ENCODE measurements at places on chromosomes 3 and 15.

DNA sequence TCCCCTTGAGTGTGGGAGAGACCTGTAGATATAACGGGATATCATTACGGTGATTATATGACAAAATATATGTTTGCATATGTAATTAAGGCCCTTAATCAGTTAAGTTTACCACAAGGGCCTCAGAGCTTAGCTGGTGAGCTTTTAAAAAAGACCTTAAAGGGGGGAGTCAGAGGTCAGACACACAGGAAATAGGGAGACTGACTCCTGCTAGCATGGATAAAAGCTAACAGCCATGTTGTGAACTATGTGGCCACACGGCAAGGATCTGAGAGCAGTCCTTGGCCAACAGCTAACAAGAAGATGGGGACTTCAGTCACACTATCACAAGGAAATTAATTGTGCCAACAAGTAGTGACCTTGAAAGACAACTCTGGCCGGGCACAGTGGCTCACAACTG is 3.1 kb downstream of the STAG1 start:
- no peak for DNase-seq

DNA sequence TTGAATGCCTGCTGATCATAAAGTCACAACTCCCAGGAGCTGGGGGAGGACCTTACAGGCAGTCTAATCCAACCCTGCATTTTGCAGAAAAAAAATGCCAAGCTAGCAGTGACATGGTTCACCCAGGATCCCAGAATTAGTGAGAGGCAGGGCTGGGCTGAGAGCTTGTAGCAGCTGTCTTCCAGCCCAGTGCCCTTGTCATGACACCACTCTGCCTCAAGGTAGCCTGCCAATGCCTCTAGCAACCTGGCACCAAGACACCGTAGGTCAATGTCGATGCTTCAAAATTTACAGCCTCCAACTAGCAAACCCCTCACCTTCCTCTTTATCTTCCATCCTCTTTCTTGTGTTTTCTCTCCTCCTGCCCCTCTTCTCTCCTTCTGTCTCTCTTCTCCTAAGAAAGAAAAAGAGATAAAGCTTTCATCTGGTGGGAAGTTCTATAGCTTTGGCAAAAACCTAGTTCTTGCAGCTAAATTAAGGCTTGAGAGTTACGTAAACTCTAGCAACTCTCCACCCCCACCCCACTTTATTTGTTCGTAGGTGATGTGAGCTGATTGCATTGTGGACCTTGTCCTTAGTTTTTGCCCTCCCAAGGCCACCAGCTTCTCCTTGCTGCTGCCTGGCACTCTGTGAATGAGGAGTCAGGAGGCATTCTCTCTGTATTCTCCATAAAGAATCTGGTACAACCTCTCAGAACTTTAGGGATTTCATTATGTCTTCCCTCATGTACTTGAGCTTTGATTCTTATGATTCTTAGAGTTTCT is 18.3 kb upstream of the BFSP2 start:
- peak; percentile 36 for DNase-seq

- no peak for DNase-seq
Observed at GRCh38 chr3:98734735-98735134, 28.4 kb upstream of the ST3GAL6 start.

- peak; percentile 16 for DNase-seq
Observed at GRCh38 chr3:137259701-137260100, 301.9 kb downstream of the IL20RB start.

DNA sequence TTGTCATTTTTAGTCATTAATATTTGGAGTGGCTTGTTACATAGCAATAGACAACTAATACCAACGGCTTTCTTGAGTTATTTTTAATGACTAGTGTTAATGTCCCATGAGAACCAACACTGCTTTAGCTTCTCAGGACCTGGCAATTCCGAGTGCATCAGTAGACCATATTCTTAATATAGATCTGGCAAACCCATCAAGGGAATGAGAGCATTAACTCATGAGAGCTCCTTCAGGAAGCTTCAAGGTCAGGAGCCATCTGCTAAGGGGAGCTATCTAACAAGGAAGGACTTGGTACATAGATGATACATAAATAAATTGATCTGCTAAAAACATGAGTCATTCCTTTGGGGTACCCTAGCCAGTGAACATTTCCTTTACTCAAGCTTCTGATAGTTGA is 122.6 kb upstream of the EPHA3 start:
- no peak for DNase-seq

DNA sequence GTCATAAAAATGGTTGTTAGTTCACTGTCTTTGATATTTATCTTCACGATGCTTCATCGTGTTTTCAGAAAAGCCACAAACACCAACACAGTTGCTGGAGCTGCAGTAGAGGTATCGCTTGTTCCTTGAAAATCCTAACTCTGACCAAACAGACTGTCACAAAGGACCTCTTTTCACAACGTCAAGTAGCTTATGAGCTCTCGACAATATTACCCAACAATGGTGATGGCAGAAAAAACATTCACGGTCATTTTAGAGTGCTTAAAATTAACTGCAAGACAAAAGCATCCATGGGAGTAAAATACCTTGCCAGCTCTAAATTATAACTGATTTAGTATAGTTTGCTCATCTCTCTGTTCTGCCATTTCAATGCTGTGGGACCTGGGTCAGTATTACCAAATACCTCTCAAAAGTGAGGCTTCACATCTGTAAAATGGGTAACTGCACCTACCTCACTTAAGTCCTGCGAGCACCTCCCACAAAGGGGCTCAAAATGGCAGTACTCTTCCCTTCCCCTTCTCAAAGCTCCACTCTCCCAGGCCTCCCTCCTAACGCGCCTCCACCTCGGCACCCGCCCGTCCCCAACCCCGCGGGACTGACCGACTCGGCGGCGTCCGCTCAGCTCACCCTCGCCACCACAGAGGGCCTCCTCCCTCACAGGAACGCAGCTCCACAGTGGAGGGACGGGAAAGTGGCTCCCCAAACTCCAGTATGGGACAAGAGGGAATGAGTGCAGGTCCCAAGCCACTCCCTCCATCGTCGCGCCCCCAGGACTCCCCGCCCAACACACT is 546 bp downstream of the TRIM59 start:
- DNase-seq: no peak

DNA sequence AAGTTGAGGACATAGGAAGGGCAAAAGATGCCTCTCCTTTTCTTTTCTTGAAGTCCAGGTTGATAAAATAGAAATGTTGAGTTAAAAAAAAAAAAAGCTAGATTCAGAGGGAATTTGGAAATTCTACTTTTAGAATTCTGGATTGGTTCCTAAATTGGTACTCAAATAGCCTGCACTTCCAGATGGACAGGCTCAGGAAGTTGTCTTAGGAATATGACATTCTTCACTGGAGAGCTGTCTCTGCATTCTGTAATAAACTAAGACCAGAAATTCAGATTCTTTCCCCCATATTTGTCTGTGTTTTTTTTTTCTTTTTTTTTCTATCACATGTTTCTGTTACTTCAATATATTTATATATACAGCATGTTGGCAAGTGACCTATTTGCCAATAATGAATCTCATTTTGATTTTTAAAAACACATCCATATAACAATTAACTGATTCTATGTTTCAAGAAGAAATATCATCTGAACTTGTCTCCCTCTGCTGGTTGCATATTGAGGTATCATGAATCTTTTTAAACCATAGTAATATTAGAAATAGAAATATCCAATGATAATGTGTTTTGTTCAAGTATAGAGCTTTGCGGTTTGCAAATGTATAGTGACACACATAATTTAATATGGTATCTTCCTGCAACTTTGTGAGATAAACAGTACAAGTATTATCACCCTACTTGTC is 8.5 kb upstream of the LSAMP start:
- DNase-seq: no peak

GRCh38 chr3:79367066-79367465 is 400.7 kb downstream of the ROBO1 start:
- DNase-seq: no peak

- peak; percentile 72 for DNase-seq
Observed at GRCh38 chr3:129824926-129825541, 68.5 kb downstream of the TMCC1 start.

DNA sequence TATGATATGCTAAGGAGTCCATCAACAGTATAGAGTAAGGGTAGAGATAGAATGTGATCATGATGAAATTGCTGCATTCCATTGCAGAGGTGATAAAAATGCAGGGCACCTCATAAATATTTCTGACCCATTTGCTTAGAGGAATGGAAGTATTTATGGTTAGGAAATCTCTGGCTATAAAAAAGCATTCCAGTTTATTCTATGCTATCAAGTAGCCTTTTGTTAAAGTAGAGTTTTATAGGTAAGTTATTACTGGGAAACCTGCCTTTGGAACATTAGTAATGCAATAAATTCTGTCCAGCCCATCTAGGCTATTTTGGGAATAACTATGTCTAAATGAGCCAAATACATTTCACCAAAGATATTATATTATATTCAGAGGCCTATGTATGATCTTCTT is 19.8 kb upstream of the STRIT1 start:
- no peak for DNase-seq

DNA sequence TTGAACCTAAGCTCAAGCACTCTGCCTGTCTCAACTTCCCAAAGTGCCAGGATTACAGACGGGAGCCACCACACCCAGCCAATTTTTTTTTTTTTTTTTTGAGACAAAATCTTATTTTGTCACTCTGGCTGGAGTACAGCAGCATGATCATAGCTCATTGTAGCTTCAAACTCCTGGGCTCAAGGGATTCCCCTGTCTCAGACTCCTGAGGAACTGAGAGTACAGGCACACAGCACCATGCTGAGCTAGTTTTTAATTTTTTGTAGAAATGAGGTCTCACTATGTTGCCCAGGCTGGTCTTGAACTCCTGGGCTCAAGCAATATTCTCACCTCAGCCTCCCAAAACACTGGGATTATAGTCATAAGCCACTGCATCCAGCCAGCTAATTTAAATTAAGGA is 36.8 kb upstream of the SUCLG2 start:
- no peak for DNase-seq

DNA sequence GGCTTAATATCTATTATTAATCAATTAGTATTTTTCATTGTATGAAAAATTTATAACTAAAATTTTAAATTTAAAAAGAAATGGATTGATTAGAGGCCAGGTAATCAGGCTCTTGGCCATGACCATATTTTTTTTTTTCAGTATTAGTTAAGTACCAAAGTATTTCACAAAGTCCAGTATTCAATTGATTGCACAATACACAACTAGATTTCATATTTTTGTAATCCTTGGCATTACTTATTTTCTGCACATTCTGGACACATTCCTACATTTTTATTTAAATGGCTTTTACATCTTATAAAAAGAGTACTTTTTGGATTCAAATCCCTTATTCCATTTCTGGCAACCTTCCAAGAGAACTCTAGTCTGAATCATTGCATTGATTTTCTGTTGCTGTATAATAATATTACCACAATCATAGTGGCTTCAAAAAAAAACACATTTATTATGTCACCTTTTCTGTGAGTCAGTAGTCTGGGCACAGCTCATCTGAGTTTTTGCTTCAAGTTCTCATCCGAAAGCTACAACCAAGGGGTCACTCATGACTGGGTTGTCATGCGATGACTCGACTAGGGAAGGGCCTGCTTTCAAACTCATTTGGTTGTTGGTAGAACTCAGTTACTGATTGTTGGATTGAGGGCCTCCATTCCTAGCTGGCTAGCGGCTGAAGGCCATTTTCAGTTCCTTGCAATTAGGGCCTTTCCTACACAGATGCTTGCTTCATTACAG is 90.7 kb downstream of the CNTN6 start:
- DNase-seq: peak; percentile 3

DNA sequence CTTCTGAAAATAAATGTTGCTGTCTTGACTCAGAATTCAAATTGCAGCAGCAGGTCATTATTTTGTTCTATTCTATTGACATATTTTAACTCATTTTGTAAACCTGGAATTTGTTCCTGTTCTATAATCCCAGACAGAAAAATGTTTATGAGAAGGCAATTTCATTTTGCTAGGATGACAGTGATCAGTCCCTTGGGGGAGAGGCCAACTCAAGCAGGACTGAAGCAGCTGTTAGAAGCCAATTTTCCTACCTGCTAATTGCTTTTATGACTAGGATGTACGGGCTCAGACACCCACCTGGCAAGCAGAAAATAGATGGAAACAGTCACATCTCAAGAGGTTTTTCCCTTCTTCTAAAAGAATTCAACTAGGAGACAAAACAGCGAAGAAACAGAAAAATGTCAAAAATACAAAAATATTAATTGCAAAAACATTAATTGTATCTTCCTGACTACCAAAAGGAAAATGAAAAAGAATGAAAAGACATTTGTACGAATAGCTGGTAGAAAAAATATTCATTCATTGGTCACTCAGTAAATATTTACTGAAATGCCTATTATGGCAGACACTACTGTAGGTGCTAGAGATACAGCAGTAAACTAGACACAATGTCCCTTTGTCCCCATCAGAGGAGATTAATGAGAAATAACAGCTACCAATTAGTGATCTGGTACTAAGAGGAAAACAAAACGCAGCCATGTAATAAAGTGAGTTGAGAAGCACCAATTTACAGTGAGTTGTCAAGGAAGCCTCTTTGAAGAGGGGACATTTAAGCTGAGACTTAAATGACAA is 73.5 kb downstream of the PEAK1 start:
- DNase-seq: no peak

- no peak for DNase-seq
Observed at GRCh38 chr15:77525400-77525811, 104.7 kb downstream of the HMG20A start.
